Stimulated activated CD8-positive, alpha-beta memory T cell treated with anti-CD3 and anti-CD28 coated beads, Interleukin-2, amount 100 ng/mL, for 48 hours (primary cell): ENCODE measurements at places on chromosomes 2 and 18.

- no peak for DNase-seq
Observed at GRCh38 chr2:17373041-17373440, 145.2 kb downstream of the RAD51AP2 start.

- DNase-seq, result no peak
Observed at GRCh38 chr2:100909534-100910081, 89.7 kb downstream of the NPAS2 start.

DNA sequence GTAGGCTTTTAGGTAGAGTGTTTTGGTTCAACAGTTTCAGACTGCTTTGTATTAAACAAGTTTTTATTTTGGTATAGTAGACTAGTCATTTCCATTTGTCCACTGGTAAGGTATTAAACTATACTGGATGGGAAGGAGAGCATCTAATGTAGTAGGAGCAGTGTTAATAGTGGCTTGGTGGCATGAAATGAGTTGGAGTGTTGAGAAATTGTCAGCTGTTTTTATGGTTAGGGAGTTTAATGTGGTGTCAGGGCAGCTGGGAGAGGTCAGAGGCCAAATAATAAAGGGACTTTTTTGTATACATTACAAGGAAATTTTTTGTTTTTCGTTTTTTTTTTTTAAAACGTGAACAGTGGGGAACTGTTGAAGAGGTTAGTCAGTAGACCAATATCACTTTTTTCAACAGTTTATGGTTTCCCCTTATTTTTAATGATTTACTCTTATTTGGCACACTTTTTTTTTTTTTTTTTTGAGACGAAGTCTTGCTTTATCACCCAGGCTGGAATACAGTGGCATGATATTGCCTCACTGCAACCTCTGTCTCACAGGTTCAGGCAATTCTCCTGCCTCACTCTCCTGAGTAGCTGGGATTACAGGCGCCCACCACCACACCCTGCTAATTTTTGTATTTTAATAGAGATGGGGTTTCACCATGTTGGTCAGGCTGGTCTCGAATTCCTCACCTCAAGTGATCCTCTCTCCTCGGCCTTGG is 21.2 kb downstream of the ACTR3 start:
- DNase-seq, result no peak

DNA sequence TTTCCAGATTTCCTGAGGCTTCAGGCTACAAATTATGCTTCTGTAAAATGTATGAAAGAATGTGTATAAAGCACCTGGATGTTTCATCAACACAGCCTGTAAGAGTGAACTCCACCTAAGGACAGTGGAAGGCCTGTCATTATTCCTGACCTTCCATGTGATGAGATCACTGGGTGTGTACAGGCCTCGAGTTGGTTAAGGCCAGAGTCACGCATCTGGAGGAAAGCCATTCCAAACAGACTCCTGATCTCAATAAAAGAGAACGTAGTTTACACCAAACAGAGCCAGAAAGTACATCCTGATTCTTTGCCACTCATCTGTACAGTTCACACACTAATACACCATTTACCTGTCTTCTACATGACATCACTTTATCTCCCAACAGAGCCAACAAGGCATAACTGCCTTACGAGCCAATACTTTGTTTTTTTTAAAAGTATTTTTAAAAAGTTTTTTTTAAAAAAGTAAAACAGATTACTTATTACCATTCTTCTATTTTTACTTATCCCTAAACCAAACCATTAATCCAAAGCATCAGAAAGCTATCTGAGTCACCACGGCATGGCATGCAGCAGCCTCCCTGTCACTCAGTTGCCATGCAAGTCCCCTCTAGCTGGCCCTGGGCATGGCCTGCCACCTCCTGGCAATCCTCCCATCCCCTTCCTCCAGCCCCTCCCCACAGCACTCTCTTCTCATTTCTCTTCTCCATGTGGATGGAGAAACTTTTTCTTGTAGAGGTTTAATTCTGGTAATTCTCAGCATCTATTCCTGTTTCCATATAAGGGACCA is 78.8 kb upstream of the TFCP2L1 start:
- DNase-seq, result no peak

DNA sequence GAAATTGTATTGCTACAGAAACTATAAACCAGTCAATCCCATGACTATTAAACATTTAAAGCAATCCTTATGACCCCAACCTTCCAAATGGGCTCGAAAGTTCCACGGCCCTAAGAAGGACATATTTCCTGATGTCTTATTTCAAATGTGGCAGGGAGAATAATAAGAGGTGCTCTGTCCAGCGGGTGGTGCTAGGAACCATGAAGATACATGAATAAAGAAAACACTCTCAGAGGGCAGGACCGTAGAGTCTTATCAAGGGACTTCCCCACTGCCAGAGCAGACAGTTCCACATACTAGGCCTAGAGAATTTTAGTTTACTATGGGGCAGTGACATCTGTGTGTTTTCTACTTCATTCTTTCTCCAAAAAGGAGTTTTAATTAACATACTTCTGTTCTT is 187.1 kb upstream of the PIK3C3 start:
- DNase-seq, result no peak

GRCh38 chr2:179438654-179439053 is 174.0 kb upstream of the SESTD1 start:
- DNase-seq, result no peak

- no peak for DNase-seq
Observed at GRCh38 chr2:72235497-72236415, 88.1 kb upstream of the CYP26B1 start.

GRCh38 chr2:191629976-191630712 is 47.8 kb upstream of the NABP1 start:
- DNase-seq, result no peak

GRCh38 chr2:150264442-150264841 is 223.0 kb downstream of the RND3 start:
- no peak for DNase-seq

GRCh38 chr2:231068525-231069222 is 12.0 kb downstream of the PSMD1 start:
- DNase-seq, result no peak

GRCh38 chr2:37920570-37920969 is 4.5 kb upstream of the RMDN2 start:
- no peak for DNase-seq

- no peak for DNase-seq
Observed at GRCh38 chr2:55173438-55174054, 58.5 kb downstream of the CLHC1 start.

GRCh38 chr18:74221081-74221480 is 70.7 kb downstream of the CYB5A start:
- DNase-seq, result no peak

GRCh38 chr18:23502516-23503037 is 734 bp upstream of the RMC1 start:
- no peak for DNase-seq

DNA sequence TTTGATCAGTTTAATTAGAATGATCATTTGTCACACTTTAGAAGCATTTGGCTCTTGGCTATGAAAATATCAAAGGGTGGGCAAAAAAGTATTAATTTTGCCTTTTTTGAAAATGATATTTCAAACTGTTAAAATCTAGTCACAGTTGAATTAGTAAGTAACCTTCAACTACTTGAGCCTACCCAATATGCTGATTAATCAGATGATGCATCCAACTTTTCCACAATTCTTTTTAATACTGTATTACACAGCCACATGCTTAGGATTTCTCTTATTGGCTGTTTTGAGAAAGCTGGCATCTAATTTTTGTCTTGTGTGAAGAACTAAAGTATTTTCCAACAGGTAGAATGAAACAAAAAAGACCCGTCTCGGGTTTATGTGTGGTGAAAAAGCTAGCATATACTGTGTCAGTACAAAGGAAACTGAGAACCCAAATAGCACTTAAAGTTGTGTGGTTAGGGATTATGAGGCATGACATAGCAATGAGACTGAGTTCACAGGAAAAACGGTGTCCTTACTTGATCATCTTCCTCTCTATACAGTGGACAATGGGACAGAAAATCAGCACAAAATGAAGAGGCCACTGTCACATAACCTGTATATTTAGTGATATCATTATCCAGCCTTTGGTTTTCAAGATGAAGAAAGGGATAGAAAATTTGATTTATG is 11.7 kb downstream of the OSBPL6 start:
- no peak for DNase-seq

GRCh38 chr2:204722691-204723090 is 177.4 kb downstream of the PARD3B start:
- DNase-seq, result no peak

GRCh38 chr18:73908323-73908722 is 239.3 kb downstream of the FBXO15 start:
- no peak for DNase-seq

DNA sequence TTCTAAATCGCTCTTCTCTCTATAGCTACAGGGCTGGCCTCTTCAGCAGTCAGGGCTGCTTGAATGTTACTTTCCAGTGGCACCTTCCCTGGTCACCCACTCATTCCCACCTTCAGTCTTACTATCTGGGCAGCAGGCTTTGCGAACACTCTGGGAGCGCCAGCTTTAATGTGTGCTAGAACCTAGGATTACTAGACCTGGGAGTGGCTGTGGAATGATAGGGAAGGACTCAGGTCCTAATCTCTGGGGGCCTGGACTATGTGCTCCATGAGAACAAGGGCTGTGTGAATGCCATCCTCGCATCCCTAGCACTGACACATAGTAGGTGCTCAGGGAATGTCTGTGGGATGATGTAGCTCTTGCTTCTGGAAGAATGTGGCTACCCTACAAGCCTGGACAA is 57.6 kb downstream of the BCL2L11 start:
- no peak for DNase-seq
